ENCODE measurements at places on chromosomes 13 and 19. TPM values are rescaled to one million over a fixed set of nuclear protein-coding genes. Genes with fewer than 3 reads are reported as not detected.

The DCLK1 gene
- total RNA-seq: 1.2 TPM

The ZNF417 gene
- 5.4 TPM for total RNA-seq

The ZNF135 gene
- not detected for total RNA-seq

The CGB1 gene
- total RNA-seq: not detected

The C3 gene
- 50.2 TPM for total RNA-seq

The HSPBP1 gene
- total RNA-seq: 139 TPM

The RGL3 gene
- total RNA-seq: 2.1 TPM

The ZNF560 gene
- total RNA-seq: not detected

The ZNF548 gene
- 3.7 TPM for total RNA-seq

The CYP2A6 gene
- not detected for total RNA-seq

The ACTMAP gene
- total RNA-seq: 19.6 TPM

The CGB7 gene
- total RNA-seq: 0.55 TPM

The N4BP2L2 gene
- 19.0 TPM for total RNA-seq

The C1QTNF9 gene
- not detected for total RNA-seq

The LACC1 gene
- 4.8 TPM for total RNA-seq

The PEG3 gene
- total RNA-seq: not detected

The PPP1R13L gene
- total RNA-seq: 40.0 TPM

The CGB5 gene
- 0.61 TPM for total RNA-seq

The ZNF486 gene
- not detected for total RNA-seq

The GPR4 gene
- total RNA-seq: 0.49 TPM

The GJB2 gene
- 0.75 TPM for total RNA-seq

The SHANK1 gene
- total RNA-seq: 0.09 TPM

The NCAN gene
- total RNA-seq: 0.08 TPM
